Skeletal muscle cell (primary cell): ENCODE measurements at places on chromosomes 3 and 15.

DNA sequence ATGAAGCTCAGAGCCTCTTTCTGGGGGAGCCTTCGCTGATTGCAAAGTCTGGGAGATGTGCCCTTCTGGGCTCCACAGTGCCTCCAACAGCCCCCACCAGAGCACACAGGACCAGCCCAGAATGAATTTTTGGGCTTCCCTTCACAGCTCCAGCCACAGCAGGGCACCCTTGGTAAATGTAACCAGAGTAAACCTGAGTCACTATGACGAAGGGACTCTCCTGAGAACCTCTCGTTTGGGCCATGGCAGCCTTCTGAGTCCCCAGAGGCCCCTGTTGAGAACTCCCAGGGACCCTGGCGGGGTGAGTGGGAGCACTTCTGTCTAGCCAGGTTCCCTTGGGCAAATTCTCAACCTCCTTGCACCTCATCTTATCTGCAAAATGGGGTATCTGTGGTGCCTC is 20.8 kb downstream of the FAM3D start:
- no peak for DNase-seq

DNA sequence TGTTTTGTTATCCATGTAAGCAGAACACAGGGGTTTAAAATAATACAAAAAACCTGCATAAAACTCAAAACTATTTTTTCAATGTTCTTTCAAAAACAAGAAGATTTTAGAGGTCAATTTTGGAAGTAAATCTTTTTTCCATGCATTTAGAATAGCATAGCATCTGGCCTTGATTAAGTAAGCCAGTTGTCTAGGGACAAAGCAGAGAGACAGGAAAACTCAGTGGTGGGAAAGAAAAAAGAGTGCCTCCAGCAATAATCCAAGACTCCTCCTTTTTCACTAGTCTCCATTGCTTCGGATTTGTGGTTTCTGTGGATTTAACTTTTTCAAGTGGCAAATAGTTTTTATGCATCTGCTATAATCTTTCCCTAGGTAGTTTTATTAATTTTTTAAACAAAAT is 88.9 kb downstream of the SUCNR1 start:
- no peak for DNase-seq

DNA sequence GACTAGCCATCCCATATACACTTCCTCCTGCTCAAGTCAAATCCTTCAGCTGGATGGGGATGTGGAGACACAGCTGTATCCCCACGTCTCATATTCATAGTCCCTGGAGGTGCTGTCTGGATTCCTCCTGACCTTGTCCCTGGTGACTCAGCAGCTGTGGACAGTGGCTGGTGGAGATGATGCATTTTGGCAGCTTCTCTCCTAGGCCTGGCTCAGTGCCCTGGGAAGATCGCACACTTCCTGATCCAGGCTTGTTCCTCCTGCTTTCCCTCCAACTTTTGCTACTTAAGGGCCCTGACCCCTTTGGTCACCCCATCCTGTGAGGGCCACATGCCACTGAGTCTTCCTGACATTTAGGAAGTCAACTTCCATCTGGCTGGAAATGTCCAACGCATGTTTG is 44.4 kb downstream of the ADAMTSL3 start:
- peak; percentile 76 for DNase-seq

DNA sequence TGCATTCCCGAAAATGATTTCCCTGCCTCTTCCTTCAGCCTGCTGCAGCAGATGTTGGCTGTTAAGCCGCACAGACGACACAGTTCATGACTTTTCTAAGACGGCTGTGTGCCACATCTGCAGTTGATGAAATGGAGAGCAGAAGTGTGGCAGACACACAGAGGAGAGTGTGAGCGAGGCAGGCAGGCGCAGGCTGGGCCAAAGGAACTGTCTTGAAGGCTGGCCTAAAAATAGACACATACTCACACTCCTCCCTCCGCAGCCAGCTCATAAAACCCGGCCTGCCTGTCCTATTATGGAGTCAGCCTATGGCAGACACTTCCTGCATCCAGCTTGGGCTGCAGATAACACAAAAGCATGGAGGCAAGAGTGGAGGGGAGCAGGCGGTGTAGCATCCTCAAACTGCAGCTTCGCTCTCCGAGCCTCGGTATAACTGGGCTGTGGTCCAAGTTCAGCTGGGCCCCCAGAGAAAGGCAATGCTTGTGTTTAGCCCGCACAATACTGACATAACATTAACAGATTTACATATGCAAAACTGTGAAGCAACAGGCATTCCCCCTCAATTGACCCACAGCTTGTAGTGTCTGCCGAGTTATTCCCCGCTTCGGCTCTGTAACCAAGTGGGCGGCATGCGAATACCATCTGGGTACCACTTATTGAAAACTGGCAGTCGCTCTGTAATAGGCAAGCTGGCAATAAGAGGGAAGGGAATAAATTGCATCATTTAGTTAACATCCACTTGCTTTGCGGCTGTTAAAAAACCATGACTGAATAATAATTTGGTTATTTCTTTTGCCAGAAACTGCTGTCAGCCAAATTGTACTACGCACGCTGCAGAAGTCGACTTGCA is 40.8 kb downstream of the FOXP1 start:
- peak; percentile 89 for DNase-seq

GRCh38 chr3:53162672-53163443 is 1.8 kb downstream of the PRKCD start:
- DNase-seq = no peak

DNA sequence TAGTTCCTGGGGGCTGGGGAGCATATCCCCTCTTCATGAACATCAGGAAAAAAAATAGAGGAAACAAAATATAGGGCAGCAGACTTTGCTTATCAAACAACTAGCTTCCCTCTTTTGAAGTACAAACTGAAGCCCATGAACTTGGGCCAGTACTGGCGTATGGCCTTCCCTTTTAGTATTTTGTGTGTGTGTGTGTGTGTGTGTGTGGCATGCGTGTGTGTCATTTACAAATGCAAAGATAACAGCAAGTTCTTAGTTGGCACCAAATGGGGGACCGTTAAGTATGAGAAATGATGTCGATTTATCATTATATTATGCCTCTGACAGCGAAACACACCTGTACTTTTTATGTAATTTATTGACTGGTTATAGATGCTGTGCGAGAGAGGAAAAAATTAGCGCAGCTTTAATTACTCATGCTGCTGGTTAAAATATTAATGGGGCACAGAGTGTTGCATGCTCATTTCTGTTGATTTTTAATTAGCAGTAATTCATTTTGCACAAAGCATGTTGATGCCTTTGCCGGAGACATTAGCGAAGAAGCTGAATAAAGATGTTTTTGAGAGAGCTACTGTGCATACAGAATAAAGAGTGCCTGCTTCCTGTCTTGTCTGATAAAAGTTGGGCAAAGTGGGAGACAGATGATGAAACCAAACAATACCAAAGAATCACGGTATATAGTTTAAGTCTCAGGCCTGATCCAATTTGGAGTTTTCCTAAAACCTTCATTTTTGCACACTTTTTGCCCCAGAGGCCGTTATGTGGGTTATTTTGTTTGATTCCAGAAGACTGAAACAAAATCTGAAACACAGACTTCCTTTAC is 297.1 kb downstream of the SATB1 start:
- DNase-seq = no peak

GRCh38 chr15:101317336-101317872 is 22.4 kb upstream of the SNRPA1 start:
- no peak for DNase-seq

DNA sequence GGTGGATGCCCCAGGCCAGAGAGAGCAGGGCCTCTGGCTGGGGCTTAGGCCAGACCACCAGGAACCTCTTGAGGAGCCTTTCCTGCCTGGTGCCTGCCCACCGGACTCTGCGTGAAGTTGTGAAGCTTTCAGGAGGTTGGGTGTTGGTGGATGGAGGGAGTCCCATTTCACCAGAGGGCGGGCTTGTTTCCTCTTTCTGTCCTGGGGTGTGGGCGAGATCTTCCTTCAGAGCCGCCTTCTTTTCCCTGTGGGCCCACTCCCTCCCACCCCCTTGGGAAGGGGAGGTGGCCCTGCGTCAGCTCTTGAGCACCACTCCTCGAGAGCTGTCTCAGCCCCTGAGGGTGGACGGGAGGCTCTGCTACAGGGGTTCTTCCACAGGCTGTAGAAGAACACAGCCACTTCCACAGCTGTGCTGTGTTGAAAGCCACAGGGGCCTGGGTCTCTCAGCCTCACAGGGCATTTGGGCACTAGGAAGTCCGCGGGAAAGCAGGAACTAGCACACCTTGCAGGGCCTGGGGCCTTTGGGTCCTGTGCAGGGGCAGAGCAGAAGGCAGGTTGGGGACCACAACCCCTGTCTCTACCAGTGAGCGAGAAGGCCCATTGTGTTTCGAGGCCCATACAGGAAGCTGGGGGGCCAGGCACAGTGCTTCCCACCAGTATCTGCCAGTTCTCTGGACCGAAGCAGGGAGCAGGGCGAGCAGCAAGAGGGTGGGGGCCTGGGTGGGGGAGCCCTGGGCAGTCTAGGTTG is 2.1 kb downstream of the AMIGO3 start:
- DNase-seq = no peak

- no peak for DNase-seq
Observed at GRCh38 chr3:10939556-10939955, 53.0 kb upstream of the SLC6A1 start.

DNA sequence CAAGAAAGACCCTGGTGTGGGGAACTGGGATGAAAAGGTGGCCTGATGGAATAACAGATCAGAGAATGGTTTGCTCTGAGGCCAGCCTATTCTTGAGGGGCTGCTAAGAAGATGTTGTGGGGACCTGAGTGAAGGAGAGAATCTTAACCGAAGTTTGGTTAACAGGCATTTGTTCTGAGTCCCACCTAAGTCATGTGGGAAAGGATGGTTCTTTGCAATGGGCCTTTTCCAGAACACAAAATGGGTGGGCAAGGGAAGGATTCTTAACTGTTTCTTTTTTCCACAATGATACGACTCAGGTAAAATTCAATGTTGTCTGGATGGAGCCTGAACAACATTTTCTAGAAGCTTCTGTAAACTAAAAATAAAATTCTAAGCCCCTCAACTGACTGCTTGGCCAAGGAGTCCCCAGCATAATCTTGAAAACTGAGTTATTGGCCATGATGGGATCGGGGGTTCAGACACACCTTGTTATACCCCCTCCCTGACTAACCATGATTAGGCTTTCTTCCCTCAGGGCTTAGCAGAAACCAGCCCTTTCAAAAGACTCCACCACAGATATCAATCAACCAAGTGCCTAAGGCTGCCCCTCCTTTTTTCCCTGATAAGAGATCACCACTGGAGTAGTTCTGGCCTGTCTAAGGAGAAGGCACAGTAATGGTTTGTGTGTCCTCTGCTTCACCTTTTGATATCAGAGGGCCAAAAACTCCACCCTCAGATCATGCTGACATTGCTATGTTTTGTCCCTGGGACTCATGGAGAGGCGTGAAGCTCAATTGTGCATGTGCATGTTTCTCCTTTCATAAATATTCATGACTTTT is 30.1 kb downstream of the SCN11A start:
- DNase-seq = no peak

DNA sequence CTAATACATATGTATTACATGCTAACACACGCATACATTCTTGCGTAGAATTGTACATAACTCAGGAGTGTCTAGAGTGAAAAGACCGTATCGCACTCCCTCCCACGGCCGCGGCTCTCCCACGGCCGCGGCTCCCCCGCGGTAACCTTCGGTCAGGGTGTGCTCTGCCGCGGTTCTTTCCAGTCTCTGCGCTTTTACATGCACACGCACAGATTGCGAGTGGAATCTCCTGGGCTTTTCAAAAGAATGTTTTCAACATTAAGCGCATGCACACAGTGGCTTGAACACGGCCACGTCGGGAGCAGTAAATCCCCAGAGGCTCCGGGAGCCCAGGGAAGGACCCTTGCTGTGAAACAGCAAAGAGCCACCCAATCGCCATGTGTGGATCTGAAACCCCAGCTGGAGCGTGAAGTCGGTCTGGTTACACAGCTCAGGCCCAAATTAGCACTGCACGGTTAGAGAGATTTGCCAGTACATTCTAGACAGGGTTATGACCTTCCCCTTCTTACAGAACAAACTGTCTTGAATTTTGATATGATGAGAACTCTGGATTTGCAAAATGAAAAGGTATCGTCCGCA is 805 bp upstream of the RGMA start:
- no peak for DNase-seq

DNA sequence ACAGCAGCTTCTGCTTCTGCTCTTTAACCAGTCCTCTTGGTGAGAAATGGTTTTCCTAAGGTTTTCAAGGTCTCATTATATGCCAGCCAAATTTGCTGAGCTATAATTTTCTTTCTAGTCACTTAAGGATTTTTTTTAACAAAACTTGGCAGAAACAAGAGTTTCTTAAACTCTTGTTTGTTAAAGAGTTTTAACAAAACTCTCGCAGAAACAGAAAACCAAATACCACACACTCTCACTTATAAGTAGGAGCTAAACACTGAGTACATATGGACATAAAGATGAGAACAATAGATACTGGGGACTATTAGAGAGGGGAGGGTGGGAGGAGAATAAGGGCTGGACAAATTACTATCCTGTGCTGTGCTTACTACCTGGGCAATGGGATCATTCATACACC is 908.3 kb downstream of the TUSC7 start:
- no peak for DNase-seq

GRCh38 chr3:114307832-114308231 is 14.0 kb downstream of the TIGIT start:
- DNase-seq = no peak

GRCh38 chr3:94095111-94095510 is 32.2 kb downstream of the NSUN3 start:
- DNase-seq = no peak

DNA sequence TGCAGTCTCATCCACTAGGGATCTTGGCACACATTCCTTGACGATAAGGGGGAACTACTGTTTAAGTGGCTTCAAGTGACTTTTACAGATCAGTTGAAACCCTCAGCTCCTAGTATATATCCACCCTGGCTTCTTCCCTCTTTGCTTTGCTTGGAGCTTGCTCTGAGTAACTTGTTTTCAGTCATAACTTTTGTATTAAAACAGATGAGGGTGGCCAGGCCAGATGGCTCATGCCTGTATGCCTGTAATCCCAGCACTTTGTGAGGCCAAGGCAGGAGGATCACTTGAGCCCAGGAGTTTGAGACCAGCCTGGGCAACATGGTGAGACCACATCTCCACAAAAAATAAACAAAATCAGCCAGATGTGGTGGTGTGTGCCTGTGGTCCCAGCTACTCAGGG is 42.4 kb downstream of the EOMES start:
- DNase-seq = no peak

- DNase-seq = no peak
Observed at GRCh38 chr3:88000853-88001252, 58.0 kb downstream of the CGGBP1 start.

GRCh38 chr3:72161881-72162595 is 377.1 kb upstream of the PROK2 start:
- DNase-seq = peak; percentile 62

GRCh38 chr15:97410897-97411575 is 549.5 kb upstream of the ARRDC4 start:
- DNase-seq = no peak

DNA sequence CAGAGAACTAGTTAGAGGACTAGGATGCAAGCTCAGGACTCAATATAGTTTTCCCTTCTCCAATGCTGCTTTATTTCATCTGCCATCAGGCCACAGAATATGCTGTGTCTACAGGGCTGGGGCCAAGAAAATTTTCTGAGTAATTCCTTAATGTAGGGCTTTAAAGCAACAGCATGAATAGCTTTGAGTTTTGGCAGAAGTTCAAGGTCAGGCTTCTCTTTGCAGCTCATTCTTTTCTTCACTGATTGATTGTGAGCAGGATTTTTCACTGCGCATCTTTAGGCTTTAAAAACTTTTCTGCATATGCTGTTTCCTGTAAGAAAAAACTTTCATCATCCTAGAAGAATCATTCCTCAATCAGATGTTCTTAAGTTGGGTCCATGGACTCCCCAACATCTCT is 4.6 kb downstream of the TMEM108 start:
- DNase-seq = no peak

GRCh38 chr3:126908752-126909275 is 74.1 kb upstream of the PLXNA1 start:
- no peak for DNase-seq
